NCI-H1092 treated with DMSO at 0.1 percent for 48 hours (cell line): ENCODE measurements at places on chromosomes 2 and 18.
A peak's percentile ranks its signal among the peaks of the same experiment; 100 is the strongest.

DNA sequence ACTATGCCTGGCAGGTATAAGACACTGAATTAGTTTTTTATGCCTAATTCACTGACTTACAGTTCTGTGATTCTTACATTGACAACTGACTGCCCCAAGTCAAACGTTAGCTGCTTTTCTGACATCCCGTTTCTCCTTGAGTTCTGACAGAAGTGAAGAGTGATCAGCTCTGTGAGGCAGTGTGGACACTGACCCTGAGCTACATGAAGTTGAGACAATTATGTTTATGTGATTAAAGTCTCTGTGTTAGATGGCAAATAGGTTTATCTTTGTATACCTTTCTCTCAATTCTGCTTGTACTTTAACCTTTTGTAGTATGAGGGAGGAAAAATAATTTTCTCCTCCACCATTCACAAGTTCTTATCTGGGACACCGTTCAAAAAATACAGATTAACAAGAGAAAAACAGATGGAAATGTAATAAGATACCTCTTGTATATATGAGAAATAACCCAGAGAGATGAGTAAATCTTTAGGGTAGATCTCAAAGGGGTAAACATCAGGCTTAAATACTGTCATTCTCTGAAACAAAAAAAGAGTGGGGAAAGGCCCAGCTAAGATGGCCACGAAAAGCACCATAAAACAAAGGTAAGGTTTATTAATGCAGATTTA lies 85.4 kb upstream of the B3GNT2 start:
- DNase-seq = no peak

- no peak for DNase-seq
Measured at GRCh38 chr18:3794537-3795348, 344.8 kb downstream of the TGIF1 start.

DNA sequence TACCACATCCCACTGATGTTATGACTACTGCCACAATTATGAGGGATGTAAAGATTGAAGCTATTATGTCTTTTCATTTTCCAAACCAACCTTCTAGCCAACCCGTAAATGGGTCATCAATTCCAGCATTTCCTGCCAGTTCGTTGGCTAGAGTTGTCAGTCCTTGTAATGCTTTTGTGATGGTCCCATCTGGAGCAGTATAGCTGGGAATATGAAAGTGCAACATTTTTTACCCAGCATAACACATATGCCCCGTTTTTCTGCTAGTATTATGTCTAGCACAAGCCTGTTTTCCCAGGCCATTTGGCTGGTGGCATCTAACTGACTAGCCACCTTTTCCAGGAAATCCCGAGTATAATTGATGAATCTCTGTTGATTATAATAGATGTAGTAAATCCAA lies 1501.6 kb upstream of the SLC39A10 start:
- no peak for DNase-seq

- no peak for DNase-seq
Measured at GRCh38 chr18:9741793-9742523, 33.9 kb downstream of the RAB31 start.

DNA sequence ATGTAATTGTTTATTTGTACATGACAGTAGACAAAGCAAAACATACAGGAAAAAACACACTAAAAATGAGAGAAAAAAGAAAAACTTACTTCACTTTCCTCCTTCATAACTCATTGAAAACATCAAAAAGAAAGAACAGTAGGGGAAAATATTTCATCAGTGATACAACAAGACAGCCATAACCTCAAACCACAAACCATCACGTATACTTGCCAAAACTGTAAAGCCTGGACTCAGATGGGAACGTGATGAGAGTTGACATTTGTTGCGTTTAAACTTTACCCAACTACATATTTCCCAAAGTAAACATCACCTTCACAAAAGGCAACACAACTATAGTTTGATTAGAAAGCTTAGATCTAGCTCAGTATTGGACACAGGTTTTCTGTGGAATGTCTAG lies 278.2 kb upstream of the COL3A1 start:
- no peak for DNase-seq

DNA sequence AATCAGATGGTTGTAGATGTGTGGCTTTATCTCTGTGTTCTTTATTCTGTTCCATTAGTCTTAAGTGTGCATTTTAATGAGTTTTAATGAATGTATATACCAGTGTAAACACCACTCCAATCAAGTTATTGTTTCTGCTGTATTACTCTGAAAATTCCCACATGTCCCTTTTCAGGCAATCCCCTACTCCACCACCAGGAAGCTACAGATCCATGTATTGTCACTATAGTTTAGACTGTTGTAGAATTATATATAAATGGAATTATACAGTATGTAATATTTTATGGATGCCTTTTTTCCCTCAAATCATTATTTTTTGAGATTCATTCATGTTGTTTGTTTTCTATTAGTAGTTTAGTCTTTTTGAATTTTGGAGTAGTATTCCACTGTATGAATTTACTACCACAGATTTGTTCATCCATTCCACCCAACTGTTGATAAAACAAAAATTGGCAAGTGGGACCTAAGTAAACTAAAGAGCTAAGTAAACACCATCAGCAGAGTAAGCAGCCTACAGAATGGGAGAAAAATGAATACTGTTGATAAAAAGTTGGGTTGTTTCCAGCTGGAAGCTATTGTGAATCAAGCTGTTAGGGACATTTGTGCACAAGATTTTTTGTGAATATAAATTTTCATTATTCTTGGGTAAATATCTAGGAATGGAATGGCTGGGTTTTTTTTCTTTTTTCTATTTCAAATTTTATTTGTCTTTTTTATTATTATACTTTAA lies 262.0 kb downstream of the CAMKMT start:
- peak; percentile 90 for DNase-seq

- no peak for DNase-seq
Measured at GRCh38 chr2:96764253-96764637, 3.5 kb downstream of the CNNM4 start.

GRCh38 chr2:113248997-113249770 lies 29.5 kb downstream of the PAX8 start:
- DNase-seq = peak; percentile 54

DNA sequence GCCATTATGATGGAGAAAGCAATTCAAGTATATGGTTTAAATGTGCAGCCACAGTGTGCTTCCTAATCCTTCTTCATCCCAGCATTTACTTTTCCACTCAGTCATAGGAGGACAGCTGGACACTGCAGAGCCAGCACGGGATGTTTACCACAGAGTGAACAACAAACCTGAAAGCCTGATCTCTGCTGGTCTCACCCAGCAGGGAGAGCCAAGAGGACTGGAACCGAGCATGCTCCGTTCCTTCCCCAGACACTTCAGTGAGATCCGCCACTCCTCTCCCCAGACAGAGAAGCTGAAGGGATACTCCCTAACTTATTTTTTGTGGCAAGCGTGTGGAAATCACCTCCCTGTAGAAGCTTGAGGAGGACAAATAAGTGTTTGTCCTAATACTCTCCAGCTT lies 23.2 kb upstream of the GORASP2 start:
- DNase-seq = no peak

DNA sequence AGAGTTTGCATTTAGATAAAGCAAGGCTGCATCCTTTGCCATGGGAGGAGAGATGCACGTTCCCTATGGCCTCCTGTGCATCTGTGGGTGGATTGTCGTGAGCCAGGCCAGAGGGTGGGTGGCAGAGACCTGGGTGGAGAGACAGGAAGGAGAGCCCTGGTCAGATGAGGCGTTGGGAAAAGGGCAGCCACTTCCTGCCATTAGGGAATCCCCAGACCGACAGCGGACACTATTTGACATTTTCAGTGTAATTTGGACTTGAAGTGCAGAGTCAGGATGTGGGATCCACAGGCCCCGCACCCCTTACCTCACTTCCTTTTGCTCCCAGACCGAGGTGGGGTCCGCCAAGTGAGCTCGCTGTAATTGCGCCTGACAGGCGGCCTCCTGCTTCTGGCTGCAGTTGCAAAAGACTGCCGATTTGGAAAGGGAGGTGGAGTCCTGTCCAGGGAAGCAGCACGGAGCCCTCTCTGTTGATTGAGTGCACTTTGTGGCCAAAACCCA lies 150.0 kb downstream of the DYSF start:
- no peak for DNase-seq
